ENCODE measurements at places on chromosomes 6 and 20.

GRCh38 chr6:51019806-51020205 lies 201.1 kb downstream of the TFAP2B start:
- no peak for DNase-seq

- no peak for DNase-seq
Observed at GRCh38 chr20:11982289-11982954, 64.7 kb downstream of the BTBD3 start.

GRCh38 chr6:69917834-69918233 lies 51.5 kb downstream of the COL19A1 start:
- no peak for DNase-seq

GRCh38 chr6:41929924-41930323 lies 8.6 kb downstream of the BYSL start:
- DNase-seq = no peak

DNA sequence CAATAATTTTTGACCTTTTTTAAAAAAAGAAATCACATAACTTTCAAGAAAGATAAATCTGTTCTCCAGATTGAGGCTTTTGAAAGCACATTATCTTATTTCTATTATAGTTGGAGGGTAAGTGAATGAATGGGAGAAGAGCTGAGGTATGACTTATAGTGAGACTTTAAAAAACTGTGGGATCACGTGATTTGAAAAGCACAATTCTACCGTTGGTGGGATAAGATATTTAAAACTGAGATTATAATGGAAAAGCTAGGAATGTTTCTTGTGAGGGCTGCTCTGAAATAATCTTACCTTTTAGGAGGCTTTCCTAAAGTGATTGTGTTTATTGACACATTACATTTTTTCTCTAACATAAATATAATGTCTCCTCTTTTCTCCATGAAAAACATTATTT lies 9.5 kb upstream of the OPN5 start:
- no peak for DNase-seq

- no peak for DNase-seq
Observed at GRCh38 chr6:147227770-147228320, 23.6 kb downstream of the STXBP5 start.

- DNase-seq = no peak
Observed at GRCh38 chr6:36717871-36718540, 20.4 kb downstream of the RAB44 start.

DNA sequence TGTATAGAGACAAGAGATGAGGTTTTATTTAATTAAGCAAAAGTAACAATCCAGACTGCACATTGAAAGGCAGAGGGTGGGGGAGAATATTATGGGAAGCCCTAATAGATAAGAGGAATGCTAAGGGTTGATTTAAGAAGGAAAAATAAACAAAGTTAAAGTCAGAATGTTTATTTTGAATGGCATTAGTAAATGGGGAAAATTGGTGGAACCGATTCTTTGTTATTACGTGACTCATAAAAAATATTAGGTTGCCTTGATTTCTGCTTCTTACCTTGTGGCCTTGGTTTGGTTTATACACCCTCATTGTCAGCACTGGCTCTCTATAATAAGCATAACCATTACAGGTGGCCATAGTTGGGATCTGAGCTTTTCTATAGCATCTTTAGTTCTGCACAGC lies 674.8 kb upstream of the CITED2 start:
- DNase-seq = no peak

DNA sequence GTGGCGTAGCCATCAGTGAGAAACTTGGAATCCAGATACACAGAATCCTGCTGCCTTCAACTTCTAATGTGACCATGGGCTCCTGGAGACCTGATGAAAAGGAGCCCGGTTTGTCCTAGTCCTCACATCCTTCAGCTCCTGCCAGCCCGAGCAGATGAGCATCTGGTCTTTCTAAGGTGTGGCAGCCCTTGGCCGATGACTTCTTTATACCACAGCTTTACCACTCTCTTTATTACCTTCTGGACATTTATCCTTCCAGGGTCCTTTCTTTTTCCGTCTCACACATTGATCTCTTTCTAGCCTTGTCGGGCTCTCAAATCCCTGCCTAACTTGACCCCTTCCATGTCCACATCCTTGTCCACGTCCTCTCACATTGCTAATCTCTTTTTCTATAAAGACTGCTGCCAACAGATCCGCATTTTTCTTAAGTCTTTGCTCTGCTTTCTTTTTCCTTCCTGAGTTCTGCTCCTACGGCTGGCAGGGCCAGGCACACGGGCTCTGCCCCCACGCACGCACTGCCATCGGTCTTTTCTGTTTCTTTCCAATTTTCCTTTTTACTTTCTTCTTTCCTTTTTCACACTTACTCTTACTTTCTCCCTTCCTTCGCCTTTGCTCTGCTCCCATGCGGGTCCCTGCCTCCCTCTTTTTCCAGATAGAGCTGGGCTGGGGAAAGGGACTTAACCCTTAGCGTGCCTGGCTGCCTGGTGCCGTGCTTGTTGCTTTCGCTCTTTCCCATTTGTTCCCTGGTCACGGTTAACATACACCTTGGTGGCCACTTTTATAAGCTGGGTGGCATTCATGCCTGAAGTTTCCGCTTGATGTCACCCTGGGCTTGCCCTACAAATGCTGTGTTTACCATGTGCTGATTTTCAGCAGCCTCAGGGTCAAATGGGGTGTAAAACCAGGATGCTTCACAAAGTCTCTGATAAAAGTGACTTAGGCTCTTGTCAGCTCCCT lies 9.4 kb upstream of the GMPR start:
- DNase-seq = peak; percentile 11

GRCh38 chr20:1721687-1722512 lies 64.3 kb upstream of the SIRPG start:
- DNase-seq = no peak

DNA sequence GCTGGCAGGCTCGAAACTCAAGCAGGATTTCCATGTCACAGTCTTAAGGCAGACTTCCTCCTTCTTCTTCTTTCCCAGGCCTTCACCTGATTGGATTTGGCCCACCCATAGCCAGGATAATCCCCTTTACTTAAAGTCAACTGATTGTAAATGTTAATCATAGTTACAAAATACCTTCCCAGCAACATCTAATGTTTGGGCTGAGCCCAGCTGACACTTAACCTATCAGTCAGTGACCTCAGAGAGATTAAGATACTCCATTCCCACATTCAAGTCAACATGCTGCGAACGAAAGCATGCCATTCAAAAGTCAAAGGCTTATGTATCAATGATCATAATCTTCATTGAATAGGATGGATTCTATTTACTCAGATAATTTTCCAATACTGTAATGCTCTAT lies 16.0 kb downstream of the MAP7 start:
- peak; percentile 70 for DNase-seq

- DNase-seq = no peak
Observed at GRCh38 chr6:140058863-140059262, 684.4 kb upstream of the CITED2 start.

DNA sequence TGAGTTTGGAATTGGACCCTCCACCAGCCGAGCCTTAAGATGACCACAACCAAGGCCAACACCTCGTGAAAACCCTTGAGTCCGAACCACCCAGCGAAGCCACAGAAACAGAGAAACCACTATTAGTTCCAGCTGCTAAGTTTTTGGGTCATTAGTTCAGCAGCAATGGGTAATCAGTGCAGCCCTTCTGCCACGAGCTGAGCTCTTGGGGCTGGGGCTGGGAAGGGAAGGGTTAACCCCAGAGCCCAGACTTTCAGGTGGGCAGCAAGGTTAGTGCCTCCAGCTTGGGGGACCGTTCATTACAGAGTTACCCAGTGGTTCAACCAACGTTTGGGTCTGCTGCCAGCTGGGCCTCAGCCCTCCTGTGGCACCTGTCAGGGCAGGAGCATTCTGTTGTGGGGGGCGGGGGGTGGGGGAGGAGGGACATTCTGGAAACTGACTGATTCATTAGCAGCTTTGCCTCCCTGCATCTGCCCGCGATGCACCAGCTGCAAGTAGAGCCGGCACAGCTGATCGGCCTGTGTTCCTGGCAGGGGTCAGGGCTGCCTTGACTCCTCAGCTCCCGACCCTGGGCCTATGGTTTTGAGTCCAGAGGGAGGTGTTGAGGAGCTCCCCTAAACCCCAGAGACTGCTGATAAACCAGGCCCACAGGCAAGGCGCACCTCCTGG lies 52.7 kb downstream of the TGM2 start:
- no peak for DNase-seq

DNA sequence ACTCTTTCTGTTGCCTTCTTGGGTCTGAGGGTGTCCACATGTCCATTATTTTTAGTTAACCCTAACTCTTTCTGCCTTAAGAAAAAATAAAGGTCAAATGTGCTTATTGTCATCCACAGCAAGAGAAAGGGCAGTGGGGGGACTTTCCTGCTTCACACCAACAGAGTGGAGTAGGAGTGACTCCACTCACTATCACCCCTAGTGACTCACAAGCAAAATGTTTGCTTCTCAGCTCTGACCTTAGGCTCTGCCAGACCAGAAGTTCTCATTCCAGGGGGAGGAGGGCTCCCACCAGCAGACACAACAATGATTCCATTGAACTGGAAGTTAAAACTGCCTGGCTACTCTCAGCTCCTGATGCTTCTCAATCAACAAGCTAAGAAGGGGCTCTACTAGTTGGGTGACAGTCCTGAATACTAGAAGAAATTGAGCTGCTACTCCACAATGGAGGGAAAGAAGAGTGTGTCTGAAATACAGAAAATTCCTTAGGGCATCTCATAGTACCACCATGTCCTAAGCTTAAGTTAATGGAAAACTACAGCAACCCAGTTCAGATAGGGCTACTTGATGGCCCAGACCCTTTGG lies 83.9 kb upstream of the AFDN start:
- no peak for DNase-seq

- peak; percentile 88 for DNase-seq
Observed at GRCh38 chr20:568097-568652, 24.6 kb upstream of the CSNK2A1 start.

DNA sequence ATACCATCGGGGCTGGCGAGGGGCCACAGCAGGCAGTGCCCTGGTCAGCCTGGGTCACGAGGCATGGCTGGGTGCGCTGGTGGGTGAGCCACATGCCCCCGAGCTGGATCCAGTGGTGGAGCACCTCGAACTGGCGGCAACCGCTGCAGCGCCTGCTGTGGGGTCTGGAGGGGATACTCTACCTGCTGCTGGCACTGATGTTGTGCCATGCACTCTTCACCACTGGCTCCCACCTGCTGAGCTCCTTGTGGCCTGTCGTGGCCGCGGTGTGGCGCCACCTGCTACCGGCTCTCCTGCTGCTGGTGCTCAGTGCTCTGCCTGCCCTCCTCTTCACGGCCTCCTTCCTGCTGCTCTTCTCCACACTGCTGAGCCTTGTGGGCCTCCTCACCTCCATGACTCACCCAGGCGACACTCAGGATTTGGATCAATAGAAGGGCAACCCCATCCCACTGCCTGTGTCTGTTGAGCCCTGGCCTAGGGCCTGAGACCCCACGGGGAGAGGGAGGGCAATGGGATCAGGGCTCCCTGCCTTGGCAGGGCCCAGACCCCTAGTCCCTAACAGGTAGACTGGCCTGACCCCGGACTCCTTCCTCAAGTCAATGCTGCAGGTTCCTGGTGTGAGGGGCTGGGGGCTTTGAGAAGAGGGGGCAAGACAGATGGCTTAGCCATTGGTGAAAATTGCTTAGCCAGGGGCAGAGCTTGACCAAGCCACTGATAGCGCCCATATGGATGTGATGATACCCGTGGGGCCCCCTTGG lies 598 bp downstream of the TMEM239 start:
- DNase-seq = no peak

GRCh38 chr6:90739339-90739738 lies 152.5 kb upstream of the MAP3K7 start:
- DNase-seq = peak; percentile 1

- no peak for DNase-seq
Observed at GRCh38 chr6:149933036-149933435, 8.8 kb upstream of the ULBP2 start.

- DNase-seq = no peak
Observed at GRCh38 chr6:33320315-33321181, 3.0 kb upstream of the ZBTB22 start.

DNA sequence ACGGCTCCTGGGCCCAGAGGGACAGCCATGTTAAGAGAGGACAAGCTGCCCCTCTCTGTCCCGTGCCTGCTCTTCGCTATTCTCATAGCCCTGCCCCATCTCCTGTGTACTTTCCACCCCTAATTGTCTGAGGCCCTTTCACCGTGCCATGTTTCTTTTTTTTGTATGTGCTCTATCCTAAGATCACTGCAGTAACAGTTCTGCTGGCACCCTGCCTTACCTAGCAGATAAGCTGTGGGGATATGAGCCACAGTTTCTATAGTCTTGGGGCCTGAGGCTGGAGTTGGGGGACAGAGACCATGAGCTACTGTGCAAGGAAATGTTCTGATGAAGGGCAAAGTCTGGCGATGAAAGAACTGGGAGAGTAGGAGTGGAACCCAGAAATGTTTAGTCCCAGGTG lies 269.5 kb upstream of the CITED2 start:
- no peak for DNase-seq

GRCh38 chr6:80523010-80523409 lies 416.5 kb downstream of the BCKDHB start:
- DNase-seq = no peak

GRCh38 chr20:45392733-45393132 lies 14.6 kb upstream of the TP53TG5 start:
- peak; percentile 42 for DNase-seq

DNA sequence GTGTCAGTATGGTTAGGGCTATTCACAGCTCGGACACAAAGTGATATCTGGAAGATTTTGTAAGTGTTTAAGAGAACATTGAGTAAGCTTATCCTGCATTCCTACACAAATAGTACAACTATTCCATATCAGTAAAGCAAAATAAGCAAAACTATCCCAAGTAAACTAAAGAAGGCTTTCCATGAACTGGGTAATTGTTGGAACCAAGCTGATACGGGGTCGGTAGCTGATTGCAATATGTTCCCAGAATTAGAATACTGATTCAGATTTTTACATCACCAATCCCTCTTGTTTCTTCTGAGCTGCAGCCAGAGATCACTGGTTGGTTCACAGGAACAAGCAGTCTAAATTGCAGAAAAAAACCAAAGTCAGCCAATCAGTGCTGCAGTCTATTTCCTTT lies 54.1 kb downstream of the CDS2 start:
- DNase-seq = no peak

DNA sequence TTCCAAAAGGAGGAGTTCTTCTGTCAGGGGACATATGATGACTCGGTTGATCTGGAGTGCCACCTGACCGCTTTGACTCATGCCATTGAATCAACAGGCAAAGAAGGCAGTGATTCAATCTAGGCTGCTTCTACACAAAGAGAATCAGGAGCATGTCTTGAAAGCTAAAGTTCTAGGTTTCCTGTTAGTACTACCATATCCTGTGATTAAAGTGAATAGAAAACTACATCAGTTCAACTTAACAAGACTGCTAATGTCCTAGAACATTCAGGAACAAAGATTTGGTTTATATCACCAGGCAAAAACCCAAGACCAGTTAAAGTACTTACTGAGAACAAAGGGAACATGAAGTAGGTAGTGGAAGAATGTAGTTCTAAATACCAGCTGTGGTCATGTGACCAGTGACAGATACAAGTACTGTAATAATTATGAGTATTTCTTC lies 216.8 kb upstream of the SGK1 start:
- DNase-seq = no peak

DNA sequence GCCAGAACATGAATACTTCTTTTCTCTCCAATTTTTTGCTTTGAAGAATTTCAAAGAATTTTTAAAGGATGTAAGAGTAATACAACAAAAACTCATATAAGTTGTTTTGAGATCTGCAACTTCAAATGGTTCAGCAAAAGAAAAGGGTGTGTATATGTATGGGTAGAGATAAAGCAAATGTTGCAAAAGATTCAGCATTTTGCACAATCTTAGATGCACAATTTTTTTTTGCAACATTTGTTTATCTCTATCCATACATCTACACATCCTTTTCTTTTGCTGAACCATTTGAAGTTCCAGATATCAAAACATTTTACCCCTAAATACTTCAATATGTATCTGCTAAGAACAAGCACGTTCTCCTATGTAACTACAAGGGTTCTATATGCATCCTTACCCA lies 47.4 kb upstream of the FAM83C start:
- no peak for DNase-seq

Measured in NCI-H82 (cell line).